HepG2 (cell line): ENCODE measurements at places on chromosomes 7 and 10.

GRCh38 chr7:36475381-36475780, 85.7 kb downstream of the ANLN start:
- DNase-seq: no peak

GRCh38 chr7:13448243-13448642, 541.2 kb downstream of the ETV1 start:
- DNase-seq: no peak

DNA sequence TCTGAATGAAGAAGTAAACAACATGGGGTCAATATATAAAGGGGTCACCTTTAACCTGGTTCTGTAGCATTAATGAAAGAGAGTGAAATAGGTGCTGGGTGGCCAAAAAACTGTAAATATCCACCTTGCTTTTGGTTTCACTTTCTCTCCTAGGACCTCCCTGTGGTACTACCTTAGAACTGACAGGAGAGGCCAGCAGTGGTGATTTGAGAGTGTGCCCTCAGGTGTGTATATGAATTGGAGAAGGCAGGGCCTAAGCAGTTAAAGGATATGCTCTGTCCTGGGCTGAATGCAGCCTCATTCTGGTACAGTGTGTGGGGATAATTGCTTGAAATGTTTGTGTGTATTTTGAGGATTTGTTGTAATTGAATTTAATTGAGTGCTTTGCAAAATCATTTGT, 62.0 kb downstream of the BBS9 start:
- DNase-seq: peak; percentile 54

- no peak for DNase-seq
Measured at GRCh38 chr7:119888251-119888650, 384.7 kb upstream of the KCND2 start.

DNA sequence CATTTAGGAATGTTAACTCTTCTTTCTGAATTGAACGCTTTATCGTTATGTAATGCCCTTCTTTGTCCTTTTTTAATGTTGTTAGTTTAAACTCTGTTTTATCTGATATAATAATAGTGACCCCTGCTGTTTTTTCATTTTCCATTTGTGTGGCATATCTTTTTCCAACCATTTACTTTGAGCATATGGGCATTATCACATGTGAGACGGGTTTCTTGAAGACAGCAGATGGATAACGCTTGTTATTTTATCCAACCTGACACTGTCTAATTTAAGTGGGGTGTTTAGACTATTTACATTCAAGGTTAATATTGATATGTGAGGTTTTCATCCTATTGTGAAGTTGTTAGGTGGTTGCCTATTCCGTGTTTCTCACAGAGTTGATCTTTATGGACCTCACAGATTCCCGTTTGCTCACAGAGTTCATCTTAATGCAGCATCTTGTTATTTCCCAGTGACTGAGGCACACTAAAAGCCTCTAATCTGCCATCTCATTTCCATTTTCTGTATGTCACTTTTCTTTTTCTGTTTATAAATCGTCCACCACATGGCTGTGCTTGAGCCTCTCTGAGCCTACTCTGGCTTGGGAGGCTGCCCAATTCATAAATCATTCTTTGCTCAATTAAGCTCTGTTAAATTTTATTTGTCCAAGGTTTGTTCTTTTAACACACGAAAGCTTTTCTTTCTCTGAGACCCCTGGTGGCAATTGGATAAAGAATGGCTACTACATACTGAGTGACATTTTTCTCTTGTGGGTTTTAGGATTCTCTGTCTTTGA, 286.2 kb downstream of the HTR7 start:
- DNase-seq: no peak

DNA sequence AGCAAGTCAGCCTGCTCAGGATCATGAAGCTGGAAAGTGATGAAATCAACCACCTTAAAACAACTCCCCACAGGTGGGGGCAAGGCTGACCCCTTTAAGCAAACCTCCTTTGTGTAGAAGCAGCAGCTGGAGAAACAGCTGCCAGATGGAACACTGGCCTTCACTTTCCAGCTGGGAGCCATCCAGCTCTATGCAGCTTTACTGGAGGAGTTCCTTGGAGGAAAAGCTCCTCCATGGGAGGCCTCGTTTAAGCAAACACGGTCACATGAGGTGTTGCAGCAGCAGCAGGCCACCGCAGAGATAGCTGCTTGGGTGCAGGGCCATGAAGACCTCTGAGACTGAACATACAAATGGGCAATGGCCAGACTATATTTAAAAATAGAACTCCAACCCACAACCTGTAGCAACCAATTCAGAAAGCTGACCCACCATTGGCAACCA, 13.0 kb upstream of the DLG5 start:
- DNase-seq: no peak

DNA sequence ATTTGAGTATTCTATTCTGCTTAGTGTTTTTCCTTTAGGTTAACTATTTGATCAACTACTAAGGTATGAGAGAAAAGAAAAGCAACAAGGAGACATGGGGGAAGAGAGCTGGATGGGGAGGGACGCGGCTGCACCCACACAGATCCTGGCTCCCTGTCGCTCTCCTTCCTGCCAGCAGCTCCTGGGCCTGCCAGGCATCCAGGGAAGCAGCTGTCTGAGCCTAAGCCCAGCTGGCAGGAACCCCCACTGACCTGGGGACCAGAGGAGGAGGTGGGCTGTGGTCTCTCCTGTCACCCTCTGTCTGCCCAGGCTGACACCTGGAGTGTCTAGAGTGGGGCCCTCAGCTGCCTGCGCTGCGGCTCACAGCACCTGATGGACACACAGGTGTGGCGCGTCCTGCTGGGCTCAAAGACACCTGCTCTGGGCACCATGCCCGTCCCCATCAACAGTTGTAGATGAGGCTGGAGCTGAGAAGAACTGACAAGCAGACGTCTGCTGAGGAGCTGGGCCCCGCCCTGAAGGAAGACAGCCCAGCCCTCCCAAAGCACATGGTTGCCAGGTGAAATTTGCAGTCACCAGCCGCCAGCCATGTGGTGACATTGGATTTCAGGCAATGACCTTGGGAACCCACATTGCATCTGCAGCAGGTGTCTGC, 207.9 kb downstream of the PLXNA4 start:
- no peak for DNase-seq

DNA sequence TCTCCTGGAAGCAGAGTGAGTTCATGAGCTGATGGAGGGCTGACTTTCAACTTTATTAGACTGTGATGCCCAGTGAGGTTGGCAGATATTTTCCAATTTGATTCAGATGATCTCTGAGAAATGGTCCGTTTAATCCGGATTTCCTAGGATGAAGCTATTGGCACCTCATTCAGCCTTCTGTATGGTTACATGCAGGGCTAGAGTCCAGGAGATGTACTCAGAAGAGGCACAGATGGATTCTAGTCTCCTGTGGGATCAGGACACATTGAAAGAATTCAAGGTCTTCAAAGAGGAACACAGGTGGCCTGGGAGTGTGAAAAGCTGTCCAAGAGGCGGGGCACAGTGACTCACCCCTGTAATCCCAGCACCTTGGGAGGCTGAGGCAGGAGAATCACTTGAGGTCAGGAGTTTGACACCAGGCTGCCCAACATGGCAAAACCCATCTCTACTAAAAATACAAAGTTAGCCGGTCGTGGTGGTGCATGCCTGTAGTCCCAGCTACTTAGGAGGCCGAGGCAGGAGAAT, 23.0 kb upstream of the RHEB start:
- no peak for DNase-seq

GRCh38 chr10:112379635-112380296, 5.8 kb downstream of the ACSL5 start:
- peak; percentile 85 for DNase-seq

DNA sequence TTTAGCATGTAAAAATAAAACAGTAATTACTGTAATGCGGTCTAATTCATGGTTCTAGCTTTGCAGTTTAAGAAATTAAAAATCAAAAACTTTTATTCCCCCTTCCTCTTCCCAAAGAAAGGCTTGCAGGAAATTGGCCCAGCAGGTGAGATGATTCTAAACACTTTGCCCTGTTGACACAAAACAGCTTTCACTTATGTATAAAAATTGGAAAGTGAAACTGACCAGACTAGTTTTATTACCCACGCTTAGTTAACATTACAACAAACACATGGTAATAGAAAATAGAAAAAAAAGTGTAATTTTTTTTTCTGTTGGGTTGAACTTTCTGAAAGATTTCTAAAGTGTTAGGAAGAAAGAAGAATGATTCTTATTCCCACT, 1.2 kb upstream of the CCDC6 start:
- DNase-seq: no peak

- DNase-seq: peak; percentile 68
Measured at GRCh38 chr10:33876584-33877400, 542.3 kb upstream of the NRP1 start.

GRCh38 chr10:74927701-74928100, 101.3 kb downstream of the KAT6B start:
- DNase-seq: no peak

GRCh38 chr7:378551-379455, 88.8 kb downstream of the FOXL3 start:
- DNase-seq: no peak

GRCh38 chr10:80700252-80700651, 162.6 kb downstream of the SH2D4B start:
- DNase-seq: no peak
